ENCODE measurements at places on chromosomes 13 and 19.

GRCh38 chr19:47353307-47353712 lies 4.2 kb downstream of the DHX34 start:
- no peak for DNase-seq

- no peak for DNase-seq
Observed at GRCh38 chr13:25833761-25834160, 218.1 kb downstream of the SHISA2 start.

DNA sequence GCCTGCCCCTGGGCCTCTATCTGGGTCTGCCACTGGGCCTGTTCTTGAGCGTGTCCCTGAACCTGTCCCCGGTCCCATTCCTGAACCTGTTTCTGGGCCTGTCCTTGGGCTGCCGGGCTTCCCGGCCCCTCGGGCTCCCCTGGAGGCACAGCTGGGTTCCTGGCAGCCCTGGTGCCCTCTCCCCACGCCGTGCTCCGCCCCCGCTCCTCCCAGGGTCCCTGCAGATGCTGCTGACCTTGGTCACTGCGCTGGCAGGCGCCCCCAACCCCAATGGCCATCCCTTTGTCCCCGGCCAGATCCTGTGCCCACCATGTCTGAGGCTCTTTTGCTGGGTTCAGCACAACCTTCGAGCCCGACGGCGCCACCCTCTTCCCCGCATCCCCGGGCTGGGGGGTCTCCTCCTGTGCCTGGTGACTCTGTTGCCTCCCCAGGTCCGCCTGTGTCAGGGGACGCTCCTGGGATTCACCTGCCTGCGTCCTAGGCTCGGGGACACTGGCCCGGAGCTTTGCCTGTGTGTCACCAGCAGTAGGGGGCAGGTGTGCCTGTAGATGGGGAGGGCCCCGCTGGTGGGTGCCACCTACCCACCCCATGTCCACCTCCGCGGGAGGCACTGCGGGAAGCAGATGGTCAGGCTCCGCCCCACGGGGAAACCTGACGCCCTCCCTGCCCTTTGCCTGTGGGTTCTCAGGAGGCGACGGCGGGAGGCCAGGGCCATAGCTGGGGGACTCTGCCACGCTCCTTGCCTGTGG lies 41.0 kb upstream of the GRTP1 start:
- no peak for DNase-seq

DNA sequence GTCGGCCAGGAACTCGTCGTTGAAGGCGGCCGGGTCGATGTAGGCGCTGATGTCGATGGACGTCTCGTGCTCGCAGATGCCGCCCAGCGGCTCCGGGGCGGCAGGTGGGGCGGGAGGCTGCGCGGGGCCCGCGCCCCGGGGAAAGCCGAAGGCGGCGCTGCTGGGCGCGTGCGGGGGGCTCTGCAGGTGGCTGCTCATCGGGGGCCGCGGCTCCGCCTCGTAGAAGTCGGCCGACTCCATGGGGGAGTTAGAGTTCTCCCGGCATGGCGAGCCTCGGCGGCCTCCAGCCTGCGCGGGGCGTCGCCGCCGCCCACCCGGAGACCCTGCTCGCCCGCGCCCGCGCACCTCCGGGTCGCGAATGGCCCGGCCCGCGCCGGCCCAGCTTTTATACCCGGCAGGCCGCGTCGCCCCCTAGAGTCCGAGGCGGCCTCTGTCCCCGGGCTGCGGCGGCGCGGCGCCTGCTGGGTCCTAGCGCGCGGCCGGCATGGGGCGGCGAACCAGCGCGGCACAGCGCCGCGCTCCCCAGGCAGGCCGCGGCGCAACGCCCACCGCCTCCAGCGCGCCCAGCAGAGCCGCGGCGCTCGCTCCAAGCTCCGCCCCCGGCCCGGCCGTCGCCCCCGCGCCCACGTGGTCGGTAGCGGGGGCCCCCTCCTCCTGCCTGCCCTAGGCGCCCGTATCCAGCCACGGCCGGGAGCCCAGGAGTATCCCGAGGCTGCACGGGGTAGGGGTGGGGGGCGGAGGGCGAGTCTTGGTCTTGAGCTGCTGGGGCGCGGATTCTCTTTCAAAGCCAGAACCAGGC lies at the start of gene CEBPA:
Gene CEBPA, minus strand, starts transcription at position 360 of the 799 bp plus-strand sequence. Its CDS starts 120 bp downstream, at position 240.
- DNase-seq, result peak; percentile 62

GRCh38 chr13:111568290-111568689 lies 247.8 kb downstream of the TEX29 start:
- no peak for DNase-seq

- DNase-seq, result no peak
Observed at GRCh38 chr19:3958836-3959765, 11.8 kb downstream of the DAPK3 start.

DNA sequence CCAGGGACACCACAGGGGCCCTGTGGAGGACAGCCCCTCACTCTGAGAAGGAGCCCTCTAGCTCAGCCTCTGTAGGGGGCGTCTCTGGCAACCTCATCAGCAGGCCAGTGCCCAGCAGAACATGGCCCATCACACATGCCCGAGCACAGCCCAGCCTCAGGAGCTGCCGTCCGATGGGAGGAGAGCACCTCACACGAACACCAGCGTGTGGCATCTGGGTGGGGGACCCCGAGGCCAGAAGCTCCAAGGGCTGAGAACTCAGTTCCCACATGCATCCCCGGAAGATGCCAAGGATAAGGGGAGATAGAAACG lies 11.3 kb downstream of the SH3GL1 start:
- no peak for DNase-seq

- no peak for DNase-seq
Observed at GRCh38 chr19:43455321-43456113, 9.9 kb downstream of the LYPD3 start.

GRCh38 chr19:31001991-31002390 lies 347.2 kb downstream of the TSHZ3 start:
- DNase-seq, result no peak

GRCh38 chr13:33639626-33640080 lies 178.3 kb upstream of the RFC3 start:
- DNase-seq, result no peak

DNA sequence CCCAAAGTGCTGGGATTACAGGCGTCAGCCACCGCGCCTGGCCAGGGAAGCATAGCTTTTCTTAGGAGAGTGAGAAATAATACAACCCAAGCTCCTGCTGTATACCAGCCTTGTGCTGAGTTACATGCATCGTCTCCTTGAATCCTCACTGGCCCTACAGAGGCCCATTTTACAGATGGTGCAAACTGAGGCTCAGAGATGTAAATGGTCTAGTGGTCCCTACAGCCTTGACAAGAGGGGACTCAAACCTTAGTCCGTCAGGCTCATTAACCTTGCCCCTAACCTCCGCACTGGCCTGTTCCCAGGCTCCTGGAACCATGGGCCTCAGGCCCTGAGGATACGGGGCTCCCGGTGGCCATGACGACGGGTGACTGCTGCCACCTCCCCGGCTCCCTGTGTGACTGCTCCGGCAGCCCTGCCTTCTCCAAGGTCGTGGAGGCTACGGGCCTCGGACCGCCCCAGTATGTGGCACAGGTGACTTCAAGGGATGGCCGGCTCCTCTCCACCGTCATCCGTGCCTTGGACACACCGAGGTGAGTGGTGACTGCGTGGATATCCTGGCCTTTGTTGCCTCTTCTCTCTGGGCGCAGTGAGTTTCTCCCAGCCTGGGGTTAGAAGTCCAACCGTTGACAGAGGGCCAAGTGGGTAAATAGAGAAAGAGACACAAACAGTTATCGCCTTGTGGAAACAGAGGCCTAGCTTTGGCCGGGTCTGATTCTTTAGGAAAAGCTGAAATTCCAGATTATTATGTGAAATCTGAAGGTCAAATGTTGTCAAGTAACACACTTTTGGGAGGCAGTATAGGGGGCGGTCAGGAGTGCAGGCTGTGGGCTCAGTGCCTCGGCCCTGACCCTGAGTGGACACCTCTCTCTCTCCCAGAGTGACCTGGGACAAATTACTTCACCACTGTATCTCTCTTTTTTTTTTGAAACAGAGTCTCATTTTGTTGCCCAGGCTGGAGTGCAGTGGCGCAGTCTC lies 8.7 kb downstream of the MARCHF2 start:
- DNase-seq, result no peak

- DNase-seq, result no peak
Observed at GRCh38 chr13:30933354-30933670, 856 bp downstream of the TEX26 start.

- DNase-seq, result no peak
Observed at GRCh38 chr19:41801792-41802211, 5.4 kb downstream of the CEACAM3 start.

GRCh38 chr19:5676105-5676771 lies 4.1 kb downstream of the MICOS13 start:
- no peak for DNase-seq

- no peak for DNase-seq
Observed at GRCh38 chr13:47287291-47287751, 390.5 kb upstream of the HTR2A start.

DNA sequence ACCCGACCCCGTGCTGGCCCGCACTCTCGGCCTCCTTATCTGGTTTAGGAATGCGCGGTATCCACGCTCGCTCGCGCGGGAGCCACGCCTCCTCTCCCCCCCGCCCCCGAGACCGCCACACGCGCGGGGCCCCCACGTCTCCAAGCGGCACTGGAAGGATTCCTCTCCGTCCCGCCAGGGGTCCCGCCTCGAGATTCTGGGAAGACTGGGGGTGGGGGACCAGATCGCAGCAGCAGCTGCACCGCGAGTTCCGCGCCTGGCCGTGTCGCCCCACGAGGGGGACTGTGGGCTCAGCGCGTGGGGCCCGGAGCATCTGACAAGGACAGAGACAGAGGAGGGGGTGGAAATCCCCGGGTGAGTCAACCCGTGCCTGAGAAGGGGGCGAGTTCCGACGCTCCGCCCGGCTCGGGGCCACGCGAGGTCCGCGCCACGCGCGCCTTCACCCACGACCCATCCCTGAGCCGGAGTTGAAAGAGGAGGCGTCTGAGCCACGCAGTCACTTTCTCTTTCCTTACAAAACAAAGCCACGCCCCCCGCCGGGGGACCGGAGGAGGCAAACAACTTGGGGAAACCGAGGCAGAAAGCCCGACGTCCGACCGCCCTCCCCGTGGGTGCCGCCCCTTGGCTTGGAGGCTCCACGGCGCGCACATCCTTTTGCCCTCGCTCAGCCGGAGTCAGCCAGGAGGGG lies 814 bp downstream of the S1PR2 start:
- DNase-seq, result peak; percentile 55

DNA sequence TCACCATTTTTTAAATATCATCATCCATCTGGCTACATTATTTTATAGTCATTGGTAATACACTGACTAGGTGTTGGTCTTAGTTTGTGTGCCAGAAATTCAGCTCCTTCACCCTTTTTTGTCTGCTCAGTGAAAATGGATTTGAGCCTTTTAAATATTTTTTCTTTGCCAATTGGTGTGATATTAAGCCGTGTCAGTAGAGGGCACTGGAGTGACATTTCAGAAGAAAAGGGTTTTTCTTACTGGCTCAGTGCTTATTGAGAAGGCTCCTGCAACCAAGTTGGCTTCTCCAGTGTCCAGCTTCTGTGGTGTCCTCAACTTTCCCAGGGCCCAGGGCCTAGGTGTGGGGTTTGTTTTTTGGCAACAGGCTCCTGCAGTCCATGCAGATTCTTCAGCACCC lies 546.6 kb downstream of the DACH1 start:
- no peak for DNase-seq

- no peak for DNase-seq
Observed at GRCh38 chr13:47603365-47603764, 397.7 kb downstream of the SUCLA2 start.

DNA sequence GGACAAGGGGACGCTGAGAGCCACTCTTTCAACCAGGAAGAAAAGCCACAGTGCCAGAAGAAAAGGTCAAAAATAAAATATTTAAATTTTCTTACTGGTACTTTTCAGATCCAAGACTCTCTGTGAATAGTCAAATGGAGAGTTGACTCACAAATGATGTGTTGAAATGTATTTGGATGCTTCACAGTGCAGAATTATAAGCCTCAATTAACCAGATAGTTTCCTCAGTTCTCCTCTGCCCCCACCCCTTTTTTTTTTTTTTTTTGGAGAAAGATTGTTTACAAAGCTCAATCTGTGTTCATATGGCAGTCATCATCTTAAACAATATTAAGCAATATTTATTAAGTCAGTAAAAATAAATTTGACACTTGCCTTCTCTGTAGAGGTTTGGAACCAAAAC lies 470.8 kb downstream of the FGF9 start:
- DNase-seq, result no peak

- no peak for DNase-seq
Observed at GRCh38 chr19:32673573-32673972, 1.4 kb downstream of the ANKRD27 start.

- no peak for DNase-seq
Observed at GRCh38 chr19:46150606-46151005, 2.6 kb downstream of the IGFL2 start.

DNA sequence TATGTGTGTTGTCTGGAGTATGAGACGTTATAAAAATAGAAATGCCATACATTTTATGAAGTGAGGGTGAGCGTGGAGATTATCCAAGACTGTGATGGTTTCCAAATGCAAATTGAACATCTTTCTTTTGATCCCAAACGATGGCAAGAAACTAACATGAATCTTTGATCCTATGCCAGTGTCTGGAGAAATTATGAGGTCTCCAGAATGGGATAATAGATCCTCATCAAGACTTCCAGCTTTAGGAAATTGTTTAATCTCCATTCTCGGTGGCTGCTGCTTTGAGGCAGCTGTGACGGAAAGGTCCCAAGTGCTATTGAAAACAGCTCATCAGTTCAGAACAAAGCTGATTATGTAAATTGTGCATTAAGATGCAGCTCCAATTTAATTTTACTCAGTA lies 30.8 kb downstream of the CBY2 start:
- DNase-seq, result no peak

GRCh38 chr13:36528105-36528504 lies 95.8 kb downstream of the CCNA1 start:
- no peak for DNase-seq

DNA sequence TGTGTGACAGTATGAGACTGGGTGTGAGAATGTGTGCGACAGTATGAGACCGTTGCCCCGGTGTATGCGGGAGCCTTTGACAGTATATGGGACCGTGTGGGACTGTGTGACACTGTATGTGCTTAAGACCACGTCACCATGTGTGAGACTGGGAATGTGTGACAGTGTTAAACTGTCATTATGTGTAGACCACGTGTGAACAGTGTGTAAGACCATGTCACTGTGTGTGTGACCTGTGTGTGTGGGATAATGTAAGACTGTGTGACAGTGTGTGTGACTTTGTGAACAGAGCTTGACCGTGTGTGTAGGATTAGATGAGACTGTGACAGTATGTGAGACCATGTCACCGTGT lies 549 bp downstream of the ZNF583 start:
- DNase-seq, result peak; percentile 30

DNA sequence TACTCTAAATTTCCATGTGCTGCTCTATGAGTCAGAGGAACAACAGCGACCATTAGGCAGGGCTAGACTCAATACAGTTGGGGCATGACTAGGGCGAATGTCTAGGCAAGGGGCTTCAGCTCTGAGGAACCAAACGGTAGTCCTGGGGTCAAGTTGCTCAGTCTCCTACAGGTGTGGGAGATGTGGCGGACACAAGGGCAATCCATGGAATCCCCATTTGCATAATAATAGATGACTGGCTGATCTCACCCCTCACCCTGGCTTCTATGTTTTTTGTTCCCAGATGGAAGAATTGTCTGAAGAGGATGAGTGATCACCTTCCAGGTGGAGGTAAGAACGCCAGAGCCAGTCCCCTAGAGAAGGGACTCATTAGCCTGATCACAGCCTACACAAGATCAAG lies 1048.2 kb upstream of the MIR17HG start:
- DNase-seq, result no peak

Data from T-helper 2 cell (primary cell).